ENCODE measurements at places on chromosomes 13 and 19.

- no peak for DNase-seq
Measured at GRCh38 chr13:112241288-112241687, 134.9 kb upstream of the SPACA7 start.

- peak; percentile 73 for DNase-seq
Measured at GRCh38 chr19:49333811-49334288, 1.4 kb upstream of the CD37 start.

GRCh38 chr13:109756778-109757177 lies 29.6 kb downstream of the IRS2 start:
- no peak for DNase-seq

DNA sequence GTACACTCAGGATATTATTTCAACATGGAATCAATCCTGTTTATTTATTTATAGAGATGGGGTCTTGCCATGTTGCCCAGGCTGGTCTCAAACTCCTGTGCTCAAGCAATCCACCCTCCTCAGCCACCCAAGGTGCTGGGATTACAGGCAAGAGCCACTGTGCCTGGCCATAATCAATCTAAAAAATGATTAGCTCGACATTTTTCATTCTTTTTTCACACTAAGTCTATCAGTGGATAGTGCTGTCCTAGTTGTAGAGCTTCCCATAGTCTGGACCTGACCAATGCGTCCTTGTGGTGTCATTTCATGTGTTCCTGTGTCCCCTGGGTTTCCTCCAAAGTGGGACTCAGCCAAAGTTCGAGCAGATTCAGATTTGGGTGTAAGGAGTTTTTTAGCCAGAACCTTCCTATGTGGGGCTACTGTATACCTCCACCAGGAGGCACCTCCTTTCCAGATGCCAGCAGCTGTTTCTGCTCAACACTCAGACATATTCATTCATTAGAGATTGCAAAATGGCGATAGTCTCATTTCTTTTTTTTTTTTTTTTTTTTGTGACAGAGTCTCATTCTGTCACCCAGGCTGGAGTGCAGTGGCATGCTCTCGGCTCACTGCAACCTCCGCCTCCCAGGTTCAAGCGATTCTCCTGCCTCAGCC lies 61.1 kb downstream of the MAP4K1 start:
- DNase-seq, result peak; percentile 27

DNA sequence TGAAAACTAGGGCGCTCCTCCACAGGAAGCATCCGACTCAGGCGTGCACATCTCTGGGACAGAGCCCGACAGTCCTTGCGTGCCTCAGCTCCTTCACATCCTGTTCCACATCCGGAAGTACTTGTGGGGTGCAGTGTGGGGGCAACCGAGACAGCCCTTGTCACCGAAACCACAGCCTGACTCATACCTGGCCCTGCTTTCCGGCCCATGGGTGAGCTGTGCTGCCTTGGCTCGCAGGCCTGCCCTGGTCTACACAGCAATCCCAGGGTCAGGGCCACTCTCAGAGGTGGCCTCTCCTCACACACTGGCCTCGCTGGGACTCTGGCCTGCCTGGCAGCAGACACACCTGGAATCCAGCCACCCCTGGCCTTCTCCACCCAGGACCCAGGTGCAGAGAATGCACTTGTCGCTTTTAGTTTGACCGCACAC lies 100.4 kb downstream of the STK24 start:
- DNase-seq, result peak; percentile 86

- DNase-seq, result peak; percentile 36
Measured at GRCh38 chr13:32019612-32020233, 11.9 kb upstream of the FRY start.

DNA sequence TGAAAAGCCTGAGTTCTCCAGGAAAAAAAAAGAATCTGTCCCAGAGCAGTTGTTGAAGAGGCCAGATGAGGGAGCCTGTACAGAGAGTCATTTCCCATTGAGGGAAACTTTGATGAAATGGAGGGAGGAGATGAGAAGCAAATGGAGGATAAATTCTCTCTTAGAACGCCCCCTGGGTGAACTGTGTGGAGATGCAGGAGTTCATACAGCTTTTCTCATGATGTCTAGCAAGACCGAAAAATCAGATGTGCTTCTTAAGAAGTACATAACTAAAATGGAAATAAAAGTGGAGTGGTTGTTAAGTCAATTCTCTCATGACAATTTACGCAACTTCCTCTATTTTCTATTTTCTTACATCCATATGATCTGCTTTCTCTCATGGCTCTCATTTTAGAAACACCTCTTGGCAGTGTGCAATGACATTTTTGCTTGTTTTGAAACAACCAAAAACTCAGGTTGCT lies 1263.1 kb downstream of the PCDH9 start:
- no peak for DNase-seq

GRCh38 chr19:40341601-40342482 lies 6.4 kb downstream of the C19orf47 start:
- DNase-seq, result no peak

GRCh38 chr19:3420909-3421619 lies 54.7 kb downstream of the NFIC start:
- DNase-seq, result no peak

GRCh38 chr19:29054886-29055675 lies 157.9 kb downstream of the UQCRFS1 start:
- DNase-seq, result no peak

DNA sequence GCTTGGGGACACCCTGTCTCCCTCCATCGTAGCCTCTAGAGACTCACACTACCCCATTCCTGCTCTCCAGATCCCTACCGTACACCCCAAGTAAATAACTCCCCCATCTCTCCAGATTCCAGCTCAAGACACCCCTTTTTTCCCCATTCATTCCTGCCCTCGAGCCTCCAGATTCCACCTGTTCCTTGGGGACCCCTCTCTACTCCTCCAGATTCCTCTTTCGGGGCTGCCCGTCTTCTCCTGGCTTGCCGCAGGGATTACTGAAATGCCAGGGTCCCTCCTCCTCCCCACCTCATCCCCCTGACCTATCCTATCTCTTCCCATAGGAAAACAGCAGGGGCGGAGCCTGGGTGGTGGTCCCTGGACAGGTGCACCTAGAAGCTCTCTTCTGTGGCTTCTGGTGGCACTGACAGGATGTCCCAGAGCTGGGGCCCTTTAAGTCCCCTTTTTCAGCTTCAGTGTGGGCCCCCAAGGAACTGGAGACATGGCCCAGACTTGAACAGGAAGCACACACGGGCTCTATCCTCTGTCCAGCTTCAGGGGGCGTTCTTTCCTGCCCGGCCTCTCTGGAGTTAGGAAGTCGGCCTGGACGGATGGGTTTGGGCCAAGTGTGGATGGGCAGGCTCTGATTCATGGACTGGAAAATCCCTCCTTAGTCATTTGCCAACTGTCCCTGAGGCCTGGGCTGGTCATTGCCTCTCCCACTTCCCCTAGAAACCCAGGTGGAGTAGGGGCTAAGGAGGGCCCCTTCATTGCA lies 1.2 kb downstream of the ZSWIM4 start:
- DNase-seq, result no peak

- no peak for DNase-seq
Measured at GRCh38 chr13:113901642-113902041, 37.8 kb upstream of the GAS6 start.

DNA sequence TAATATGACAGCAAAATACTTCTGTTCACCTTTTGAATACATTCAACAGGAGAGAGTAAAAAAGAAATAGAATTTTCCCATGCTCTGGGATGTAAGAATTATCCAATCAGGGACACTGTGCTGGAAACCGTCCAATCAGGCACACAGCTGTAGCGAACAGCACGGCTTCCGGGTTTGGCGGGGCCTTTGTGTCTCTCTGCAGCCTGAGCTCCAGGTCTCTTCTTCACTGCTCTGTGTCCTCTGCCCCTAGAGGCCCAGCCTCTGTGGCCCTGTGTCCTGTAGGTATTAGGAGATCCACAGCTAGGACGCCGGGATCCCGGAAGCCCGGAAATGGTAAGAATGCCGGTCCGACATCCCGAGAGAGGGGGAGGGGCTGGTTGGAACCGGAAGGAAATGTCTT lies 92.7 kb downstream of the ZNF737 start:
- DNase-seq, result no peak

GRCh38 chr19:2181633-2181997 lies 17.9 kb downstream of the DOT1L start:
- DNase-seq, result no peak

DNA sequence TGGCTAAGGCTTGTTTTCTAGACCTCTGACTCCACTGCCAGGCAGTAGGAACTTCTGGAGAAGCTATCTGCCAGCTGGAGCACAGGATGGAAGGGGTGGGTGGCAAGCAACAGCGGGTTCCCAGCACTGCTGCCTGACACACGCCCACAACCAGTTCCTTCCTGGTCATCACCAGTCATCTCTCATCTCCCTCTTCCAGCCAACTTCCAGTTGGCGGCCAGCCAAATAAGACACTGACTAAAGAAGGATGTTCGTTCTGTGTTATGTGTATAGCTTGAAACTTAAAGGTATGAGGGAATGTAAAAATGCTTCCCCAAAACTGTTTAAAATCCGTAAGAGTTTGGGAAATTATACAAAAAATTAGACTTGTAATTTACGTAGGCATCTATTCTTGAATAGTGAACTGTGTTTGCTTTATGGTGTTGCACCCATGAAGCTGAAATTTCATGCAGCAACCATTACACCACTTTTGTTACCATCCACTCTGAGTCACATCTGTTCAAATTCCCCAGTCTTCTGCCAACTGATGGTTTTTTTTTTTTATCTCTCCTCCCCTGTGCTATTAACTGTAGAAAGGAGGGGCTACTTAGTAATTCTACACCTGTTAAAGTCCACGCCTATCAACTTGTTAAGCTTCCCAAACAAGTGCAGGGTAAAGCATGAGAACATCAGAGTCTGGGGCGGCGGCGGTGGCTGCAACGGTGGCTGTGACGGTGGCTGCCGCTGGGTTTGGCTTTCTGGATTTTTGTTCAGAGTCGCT lies 86.2 kb upstream of the FRY start:
- no peak for DNase-seq

GRCh38 chr13:79398915-79399314 lies 7.1 kb downstream of the RBM26 start:
- no peak for DNase-seq

DNA sequence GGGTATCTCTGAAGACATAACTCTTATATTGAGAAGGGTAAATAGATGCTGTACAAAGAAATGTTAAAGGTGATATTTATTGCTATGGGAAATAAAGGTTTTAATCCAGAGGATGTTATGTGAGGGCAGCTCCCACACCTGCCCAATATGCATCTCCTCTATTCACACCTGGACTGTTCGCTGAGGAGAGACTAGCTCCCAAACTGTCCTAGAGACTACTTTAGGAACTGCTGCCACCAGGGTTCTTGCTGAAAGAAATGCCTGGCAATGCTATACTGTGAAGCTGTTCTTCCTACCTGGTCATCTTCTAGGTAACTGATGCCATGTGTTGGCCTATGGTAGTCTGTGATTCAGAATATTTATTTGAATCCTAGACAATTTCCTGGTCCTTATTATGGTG lies 1421.5 kb upstream of the SPRY2 start:
- DNase-seq, result no peak

DNA sequence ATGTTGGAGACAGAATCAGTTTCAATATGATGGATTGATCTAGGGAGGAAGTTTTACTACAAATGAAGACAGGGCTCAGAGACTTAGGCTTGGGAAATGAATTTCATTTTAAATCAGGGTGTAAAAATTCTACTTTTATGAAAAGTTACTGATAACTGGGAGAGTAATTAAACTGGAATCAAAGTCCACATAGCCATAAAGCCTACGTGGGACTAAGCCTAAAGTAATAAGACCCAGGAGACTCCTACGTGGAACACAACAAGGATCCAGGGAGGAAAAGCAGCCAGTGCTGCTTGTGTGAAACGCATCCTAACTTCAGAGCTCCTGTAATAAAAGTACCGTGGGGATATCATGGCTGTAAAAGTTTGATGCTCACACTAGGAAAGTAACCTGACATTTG lies 152.0 kb upstream of the MYO16 start:
- DNase-seq, result no peak

DNA sequence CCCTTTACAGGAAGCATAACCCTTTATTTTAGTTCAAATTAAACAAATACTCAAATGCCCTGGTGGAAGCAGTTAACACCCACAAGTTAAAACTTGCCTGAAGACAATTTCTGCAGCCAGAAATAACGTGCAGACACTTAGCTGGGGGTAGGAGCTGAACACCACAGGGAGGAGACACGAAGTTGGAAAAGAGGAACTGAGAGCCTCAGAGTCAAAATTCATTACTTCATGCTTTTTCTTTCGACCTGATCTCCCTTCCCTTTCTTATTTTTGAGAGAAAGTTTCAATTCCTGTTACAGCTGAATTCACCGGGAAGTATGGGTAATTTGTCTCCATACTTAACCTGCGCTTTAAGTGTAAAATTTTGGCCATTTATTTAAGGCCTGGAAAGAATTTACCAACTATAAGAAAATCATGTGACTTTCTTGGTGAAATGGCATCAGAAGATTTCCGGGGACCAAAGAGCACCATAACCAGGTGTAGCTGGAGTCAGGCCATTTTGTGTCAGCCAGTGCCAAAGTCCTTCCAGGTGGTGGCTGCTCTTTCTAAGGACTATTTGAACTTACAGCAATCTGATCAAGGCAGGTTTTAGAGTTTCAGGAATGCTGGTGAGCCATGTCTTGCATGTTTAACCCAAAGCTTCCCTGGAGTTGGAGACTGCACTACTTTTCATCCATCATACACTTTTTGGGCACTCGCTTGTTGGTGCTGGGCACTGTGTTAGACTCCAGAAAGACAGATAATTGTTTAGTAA lies 46.5 kb upstream of the RCBTB2 start:
- no peak for DNase-seq

- DNase-seq, result no peak
Measured at GRCh38 chr13:85694992-85695391, 104.2 kb downstream of the SLITRK6 start.

DNA sequence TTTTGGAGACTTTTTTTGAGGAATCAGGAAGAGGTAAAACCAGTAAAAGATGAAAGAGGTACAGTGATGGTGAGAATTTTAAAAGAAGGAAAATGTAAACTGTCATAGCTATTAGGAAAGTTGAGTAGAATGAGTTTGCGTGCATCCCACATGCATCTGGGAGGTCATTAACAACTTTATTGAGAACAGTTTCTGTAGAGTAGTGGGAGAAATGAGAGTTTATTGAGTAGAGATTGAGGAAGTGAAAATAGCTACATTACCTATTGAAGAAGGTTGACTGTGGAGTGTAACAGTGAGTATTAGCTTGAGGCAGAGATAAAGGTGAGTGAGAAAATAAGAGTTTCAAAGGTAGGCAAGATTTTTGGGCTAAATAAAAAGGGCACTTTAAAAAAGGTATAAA lies 38.7 kb downstream of the BRCA2 start:
- no peak for DNase-seq

- DNase-seq, result no peak
Measured at GRCh38 chr19:33604651-33605050, 17.1 kb upstream of the CHST8 start.

- DNase-seq, result peak; percentile 39
Measured at GRCh38 chr19:18109733-18110608, 12.4 kb downstream of the MAST3 start.

GRCh38 chr19:48842789-48843162 lies 6.5 kb upstream of the HSD17B14 start:
- peak; percentile 69 for DNase-seq

- DNase-seq, result no peak
Measured at GRCh38 chr19:54449701-54450069, 686 bp downstream of the LENG8 start.

GRCh38 chr13:25571237-25571636 lies 199.5 kb downstream of the ATP8A2 start:
- DNase-seq, result no peak

- no peak for DNase-seq
Measured at GRCh38 chr19:17748884-17749638, 2.2 kb upstream of the FCHO1 start.
